Aorta (tissue), 5 donors: ENCODE measurements at places on chromosomes 3 and 15.

GRCh38 chr3:13009132-13009945 lies 63.9 kb downstream of the IQSEC1 start:
- no peaks in the 10 kb centered on the region for H3K4me1 ChIP-seq
- no peaks in the 10 kb centered on the region for H3K36me3 ChIP-seq
- peak; percentile 91 for DNase-seq
- H3K27ac ChIP-seq = no peak overlapping the region

DNA sequence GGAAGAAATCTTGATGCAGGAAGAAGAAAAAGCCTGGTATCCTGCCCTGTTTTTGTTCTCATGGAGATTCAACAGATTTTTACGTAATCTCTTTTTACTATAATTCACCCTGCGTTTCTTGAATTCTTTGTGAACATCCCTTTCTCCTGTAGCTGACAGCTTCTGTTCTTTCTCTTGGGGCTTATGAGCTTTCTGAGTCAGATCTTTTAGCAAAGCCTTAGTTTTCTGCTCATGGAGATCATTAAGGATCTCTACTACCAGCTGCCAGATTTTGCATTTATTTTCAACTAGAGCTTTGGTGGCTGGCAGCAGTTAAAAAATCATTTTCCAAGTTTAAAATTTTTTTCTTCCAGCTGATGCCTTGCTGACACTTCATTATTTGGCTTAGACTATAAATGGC lies 51.6 kb downstream of the MOBP start:
- peaks cover 2% of the 10 kb centered on the region for H3K4me1 ChIP-seq
- no peaks in the 10 kb centered on the region for H3K36me3 ChIP-seq
- H3K4me3 ChIP-seq = no peak overlapping the region

- H3K27me3 ChIP-seq = no peaks in the 10 kb centered on the region
- H3K4me3 ChIP-seq = no peak overlapping the region
- H3K27ac ChIP-seq = no peak overlapping the region
- no peak for DNase-seq
- no peaks in the 10 kb centered on the region for H3K4me1 ChIP-seq
- H3K36me3 ChIP-seq = no peaks in the 10 kb centered on the region
Measured at GRCh38 chr3:60932643-60933042, 318.6 kb downstream of the FHIT start.

DNA sequence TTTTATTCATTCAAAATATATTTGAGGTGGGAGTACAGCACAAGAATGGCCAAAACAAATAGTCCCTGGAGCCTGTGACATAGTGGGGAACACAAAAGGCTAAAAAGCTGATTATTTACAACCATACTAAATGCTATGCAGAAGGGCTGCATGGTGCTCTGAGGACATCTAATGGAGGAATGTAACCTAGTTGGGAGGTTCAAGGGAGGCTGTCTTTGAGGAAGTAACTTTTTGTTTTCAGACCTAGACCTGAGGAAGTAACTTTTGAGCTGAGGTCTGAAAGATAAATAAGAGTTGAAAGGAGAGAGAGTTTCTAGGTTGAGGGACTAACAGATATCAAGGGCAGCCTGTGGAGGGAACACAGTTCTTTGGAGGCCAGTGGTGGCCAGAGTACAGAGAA lies 34.8 kb upstream of the RASA2 start:
- H3K36me3 ChIP-seq = no peaks in the 10 kb centered on the region
- H3K27ac ChIP-seq = no peak overlapping the region

GRCh38 chr3:149460117-149460516 lies 14.4 kb upstream of the TM4SF4 start:
- no peak for DNase-seq
- H3K4me1 ChIP-seq = peaks cover 2% of the 10 kb centered on the region
- H3K36me3 ChIP-seq = no peaks in the 10 kb centered on the region
- no peak overlapping the region for H3K4me3 ChIP-seq
- H3K27ac ChIP-seq = no peak overlapping the region
- no peaks in the 10 kb centered on the region for H3K27me3 ChIP-seq

DNA sequence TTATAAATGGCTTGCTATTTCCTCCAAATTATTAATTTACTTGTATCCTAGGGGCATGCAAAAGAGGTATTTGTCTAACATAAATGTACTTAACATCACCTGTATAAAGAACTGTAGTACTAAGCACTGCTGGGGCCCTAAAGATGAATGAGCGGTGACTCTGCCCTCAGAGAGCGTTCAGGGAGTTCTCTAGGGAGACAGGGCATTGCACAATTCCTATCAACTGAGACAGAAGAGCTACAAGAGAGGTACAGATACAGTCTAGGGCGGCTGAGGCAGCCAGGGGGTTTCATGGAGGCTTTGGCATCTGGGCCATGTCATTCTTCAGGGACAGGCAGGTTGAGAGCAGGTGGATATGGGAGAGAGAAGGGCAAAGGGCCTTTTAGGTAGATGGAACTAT lies 39.9 kb upstream of the PARL start:
- H3K27ac ChIP-seq = no peak overlapping the region
- H3K36me3 ChIP-seq = peaks cover 10% of the 10 kb centered on the region
- H3K4me1 ChIP-seq = no peaks in the 10 kb centered on the region

- no peak overlapping the region for H3K27ac ChIP-seq
- DNase-seq = no peak
- H3K4me1 ChIP-seq = no peaks in the 10 kb centered on the region
Measured at GRCh38 chr3:157414861-157415260, 21.8 kb upstream of the PTX3 start.

DNA sequence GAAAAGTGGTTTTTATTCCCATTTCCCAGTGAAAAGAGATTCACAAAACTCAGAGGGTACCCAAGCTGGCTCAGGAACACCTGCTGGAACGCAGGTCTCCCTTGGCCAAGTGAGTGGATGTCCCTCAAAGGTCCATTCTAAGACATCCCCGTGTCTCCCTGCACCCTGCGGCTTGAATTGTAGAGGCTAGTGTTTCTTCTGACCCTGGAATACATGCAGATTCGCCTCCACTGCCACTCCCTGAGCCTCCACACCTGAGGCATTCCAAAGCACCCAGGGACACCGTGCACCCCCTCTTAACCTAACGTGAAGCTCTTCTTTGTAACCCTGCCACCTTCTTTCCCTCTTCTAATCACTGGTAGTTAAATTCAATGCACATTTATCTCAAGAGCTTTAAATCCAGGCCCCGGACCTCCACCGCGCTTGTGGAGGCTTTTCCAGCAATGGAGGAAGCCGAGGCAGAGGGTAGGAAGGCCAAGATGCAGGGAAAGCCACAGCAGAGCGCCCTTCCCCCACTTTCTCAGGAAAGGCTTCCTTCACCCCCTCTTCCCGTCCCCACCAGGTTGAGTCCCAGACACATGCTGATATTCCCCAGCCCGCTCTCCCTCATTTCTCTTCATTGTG lies 590 bp upstream of the ITGA11 start:
- peaks cover 6% of the 10 kb centered on the region for H3K4me1 ChIP-seq
- peak overlapping the region; percentile 27 for H3K27ac ChIP-seq
- no peaks in the 10 kb centered on the region for H3K36me3 ChIP-seq
- no peak for DNase-seq
- no peak overlapping the region for H3K4me3 ChIP-seq
